ENCODE measurements at places on chromosomes 2 and 18.

GRCh38 chr18:44298566-44298965, 382.1 kb upstream of the SETBP1 start:
- DNase-seq: no peak

- no peak for DNase-seq
Observed at GRCh38 chr18:26287644-26288043, 61.4 kb downstream of the TAF4B start.

- no peak for DNase-seq
Observed at GRCh38 chr18:59821983-59822382, 77.8 kb upstream of the PMAIP1 start.

DNA sequence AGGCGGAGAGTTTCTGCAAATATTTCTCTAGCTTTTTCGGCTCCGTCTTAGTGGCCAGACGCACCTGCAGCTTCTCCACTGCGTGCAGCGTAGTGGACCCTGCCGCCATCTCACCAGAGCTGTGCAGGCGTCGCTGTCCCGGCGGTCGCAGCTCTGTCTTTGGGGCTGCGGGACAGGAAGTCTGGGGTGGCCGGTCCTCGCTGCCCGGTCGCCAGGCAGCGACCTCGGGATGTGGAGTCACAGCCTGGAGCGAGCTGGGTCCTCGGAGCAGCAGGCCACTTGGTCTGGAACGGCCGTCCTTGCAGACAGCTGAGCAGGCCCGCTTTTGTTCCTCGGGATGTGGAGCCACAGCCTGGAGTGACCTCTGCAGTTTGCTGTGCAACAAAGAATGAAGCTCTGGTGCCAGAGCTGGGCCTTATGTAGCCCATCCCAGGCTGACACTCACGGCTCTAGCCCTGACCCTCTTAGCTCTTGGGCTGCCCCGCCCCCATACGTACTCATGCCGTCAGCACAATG, at the start of gene ELOA2:
ELOA2 (minus strand) TSS at position 466 of the 516 bp plus-strand sequence; CDS start at position 109, 357 bp downstream.
- DNase-seq: no peak

DNA sequence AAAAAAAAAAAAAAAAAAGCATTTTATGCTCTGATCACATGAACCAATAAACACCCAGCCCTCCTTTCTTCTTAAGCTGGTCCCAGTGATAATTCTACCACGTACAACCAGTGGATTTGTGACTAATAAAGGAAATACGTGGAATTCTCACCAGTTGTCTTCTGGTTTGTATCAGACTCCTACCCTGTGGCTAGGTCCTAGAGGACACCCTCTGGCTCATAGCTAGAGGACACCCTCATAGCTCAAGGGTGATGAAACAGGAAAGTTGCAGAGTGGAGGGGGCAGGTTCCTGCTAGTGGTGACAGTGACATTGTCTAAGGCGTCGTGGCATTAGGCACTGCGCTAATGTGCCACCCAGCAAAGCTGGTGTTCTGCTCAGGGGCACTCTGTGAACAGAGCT, 167.8 kb downstream of the BCL11A start:
- no peak for DNase-seq

GRCh38 chr2:3628800-3629199, 29.2 kb upstream of the ALLC start:
- DNase-seq: peak; percentile 35

GRCh38 chr2:125746321-125747164, 909.4 kb upstream of the GYPC start:
- DNase-seq: no peak

GRCh38 chr2:217332866-217333265, 473.0 kb upstream of the TNP1 start:
- DNase-seq: no peak

- no peak for DNase-seq
Observed at GRCh38 chr18:80238651-80239260, 8.6 kb downstream of the PARD6G start.

DNA sequence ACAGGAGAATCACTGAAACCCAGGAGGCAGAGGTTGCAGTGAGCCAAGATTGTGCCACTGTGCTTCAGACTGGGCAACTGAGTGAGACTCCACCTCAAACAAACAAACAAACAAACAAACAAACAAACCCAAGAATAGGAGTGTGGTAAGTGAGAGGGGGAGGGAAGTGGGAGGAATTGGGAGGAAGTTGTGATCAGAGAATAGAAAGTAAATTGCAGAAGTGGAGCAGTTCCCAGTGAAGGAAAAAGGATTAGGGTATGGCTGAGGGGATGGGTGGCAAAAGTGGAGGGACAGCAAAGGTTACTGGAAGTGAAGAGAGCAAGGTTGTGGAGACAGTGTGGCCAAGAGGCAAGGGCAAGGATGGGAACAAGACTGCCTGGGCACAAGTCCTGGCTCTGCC, 41.1 kb upstream of the C1GALT1C1L start:
- no peak for DNase-seq

DNA sequence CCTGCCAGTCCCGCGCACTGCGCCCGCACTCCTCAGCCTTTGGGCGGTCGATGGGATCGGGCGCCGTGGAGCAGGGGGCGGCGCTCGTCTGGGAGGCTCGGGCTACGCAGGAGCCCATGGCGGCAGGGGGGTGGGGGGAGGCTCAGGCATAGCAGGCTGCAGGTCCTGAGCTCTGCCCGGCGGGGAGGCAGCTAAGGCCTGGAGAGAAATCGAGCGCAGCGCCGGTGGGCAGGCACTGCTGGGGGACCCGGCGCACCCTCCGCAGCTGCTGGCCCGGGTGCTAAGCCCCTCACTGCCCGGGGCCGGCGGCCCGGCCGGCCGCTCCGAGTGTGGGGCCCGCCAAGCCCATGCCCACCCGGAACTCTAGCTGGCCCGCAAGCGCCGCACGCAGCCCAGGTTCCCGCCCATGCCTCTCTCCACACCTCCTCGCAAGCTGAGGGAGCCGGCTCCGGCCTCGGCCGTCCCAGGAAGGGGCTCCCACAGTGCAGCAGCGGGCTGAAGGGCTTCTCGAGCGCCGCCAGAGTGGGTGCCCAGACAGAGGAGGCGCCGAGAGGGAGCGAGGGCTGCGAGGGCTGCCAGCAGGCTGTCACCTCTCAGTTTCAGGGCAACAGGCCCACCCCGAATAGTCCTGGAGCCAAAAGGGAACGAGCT, 74.1 kb downstream of the PSMG2 start:
- DNase-seq: no peak

DNA sequence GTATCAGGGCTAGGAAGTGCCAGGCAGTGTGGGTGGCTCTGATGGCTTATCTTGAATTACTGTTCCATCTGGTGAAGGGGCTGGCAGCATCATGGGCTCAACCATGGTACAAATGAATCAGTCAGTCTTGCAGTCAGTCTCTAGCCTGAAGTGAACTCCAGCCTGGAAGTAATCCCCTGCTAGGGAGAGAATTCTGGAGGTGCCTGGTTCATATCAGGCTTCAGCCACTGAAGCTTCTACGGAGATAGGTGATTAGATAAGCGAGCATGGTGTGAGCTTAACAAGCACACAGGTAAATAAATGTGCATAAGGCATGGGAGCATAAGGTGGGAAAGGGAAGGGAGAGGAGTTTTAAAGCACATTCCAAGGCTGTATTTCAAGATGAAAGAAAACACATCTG, 541.7 kb downstream of the MBD2 start:
- DNase-seq: no peak

DNA sequence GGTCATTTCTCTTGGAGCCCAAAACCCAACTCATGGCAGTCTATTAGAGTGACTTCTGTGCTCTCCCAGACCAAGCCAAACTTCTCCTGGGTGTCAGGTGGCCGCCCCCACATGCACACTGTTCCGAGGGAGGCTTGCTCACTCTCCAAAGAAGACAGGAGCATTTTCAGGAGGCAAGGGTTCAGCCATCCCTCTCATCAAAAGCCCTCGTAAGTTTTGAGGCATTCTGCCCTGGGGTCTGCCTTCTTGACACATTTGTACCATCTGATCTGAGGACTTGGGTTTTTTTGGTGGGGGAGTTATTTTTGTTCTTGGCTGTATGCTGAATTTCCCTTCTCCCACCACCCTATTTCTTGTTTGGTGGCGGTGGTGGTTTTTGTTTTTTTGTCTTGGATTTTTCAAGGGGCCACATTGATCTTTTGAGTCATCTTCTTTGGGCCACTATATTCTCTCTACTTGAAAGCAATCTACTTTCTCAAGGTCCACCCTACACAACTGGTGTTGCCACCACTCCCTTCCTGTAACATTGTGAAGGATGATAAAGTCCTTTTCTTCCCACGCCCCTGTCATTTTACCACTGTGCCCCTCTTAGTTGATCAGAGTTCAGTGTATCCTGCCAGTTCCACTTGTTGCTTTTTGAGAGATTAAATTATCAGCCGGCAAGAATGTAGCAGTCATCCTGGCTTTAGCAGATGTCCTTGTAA, 255.8 kb downstream of the CYP26B1 start:
- DNase-seq: no peak

- DNase-seq: no peak
Observed at GRCh38 chr2:48527226-48527885, 2.6 kb upstream of the STON1 start.

- no peak for DNase-seq
Observed at GRCh38 chr2:168607992-168608391, 151.9 kb downstream of the CERS6 start.

- no peak for DNase-seq
Observed at GRCh38 chr2:190978389-190979053, 35.5 kb downstream of the STAT1 start.

- DNase-seq: no peak
Observed at GRCh38 chr2:37858725-37859267, 66.3 kb upstream of the RMDN2 start.

DNA sequence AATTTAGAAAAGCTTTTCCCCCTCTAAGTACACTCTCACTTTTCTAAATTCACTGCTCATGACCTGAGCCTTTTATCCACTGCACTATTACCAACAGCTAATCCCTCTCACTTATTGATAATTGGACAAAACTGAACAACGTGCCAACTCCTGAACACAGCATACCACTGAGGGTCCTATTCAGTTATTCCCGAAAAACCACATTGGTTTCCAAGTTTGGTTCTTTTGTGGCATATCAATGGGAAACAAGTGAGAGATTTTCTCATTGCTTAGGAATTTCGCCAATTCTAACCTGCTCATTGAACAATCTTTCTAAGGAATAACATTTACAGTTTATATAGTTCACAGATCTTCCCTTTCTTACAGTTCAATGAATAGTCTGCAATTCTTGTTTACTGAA, 977.4 kb downstream of the TMEM182 start:
- DNase-seq: no peak

- no peak for DNase-seq
Observed at GRCh38 chr2:105582952-105583660, 161.6 kb upstream of the NCK2 start.

DNA sequence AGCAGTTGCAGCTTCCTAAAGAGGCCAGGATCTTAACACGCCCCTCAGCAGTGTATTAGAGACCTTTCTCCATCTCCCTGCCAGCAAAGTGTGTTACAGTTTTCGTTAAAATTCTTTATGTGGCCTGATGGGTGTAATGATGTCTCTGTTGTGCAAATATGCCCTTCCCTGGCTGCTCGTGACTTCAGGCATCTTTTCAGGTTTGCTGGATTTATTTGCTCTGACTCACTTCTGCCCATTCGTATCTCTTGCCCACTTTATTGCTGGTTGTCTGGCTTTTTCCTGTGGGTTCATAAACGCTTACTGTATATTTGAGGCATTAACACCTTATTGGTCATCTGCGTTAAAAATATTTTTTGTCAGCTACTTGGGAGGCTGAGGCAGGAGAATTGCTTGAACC, 134.5 kb downstream of the ASB1 start:
- DNase-seq: no peak

GRCh38 chr2:234212534-234212933, 162.0 kb downstream of the SPP2 start:
- DNase-seq: no peak

GRCh38 chr18:35386600-35387100, 9.5 kb upstream of the ZNF396 start:
- DNase-seq: peak; percentile 74

- DNase-seq: no peak
Observed at GRCh38 chr2:237434866-237435311, 20.9 kb upstream of the COL6A3 start.

DNA sequence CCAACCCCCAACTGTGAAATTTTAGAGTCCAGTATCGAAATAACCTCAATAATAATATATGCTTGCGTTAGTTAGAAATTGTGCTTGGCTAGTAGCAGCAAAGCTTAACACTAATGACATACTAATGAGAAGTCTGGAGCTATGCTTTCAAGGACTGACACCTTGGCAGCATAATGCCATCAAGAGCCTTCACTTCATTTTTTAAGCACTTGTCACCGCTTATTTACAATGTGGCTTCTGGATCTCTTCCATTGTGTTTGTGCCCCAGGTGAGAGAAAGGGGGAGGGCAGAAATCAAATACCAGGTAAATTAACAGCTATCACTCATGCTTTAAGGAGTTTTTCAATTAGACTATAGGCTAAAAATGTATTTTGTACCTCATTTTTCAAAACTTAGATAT, 101.5 kb downstream of the CDH7 start:
- no peak for DNase-seq

GRCh38 chr2:195732574-195732973, 75.5 kb downstream of the SLC39A10 start:
- no peak for DNase-seq

GRCh38 chr2:159788253-159788652, 9.8 kb downstream of the CD302 start:
- no peak for DNase-seq

DNA sequence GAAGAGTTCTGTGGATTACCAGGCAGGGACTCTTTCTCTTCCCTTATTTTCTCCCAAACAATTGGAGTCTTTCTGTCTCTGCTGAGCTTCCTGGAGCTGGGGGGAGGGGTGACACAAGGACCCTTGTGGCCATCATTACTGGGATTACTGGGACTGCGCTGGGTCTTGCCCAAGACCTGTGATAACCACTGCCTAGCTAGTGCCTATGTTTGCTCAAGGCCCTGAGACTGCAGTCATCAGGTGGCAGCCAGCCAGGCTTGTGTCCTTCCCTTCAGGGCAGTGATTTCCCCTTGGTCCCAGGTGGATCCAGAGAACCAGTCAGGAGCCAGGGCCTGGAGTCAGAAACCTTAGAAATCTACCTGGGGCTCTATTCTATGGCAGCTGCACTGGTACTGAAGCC, 355.6 kb downstream of the PARD3B start:
- DNase-seq: no peak

- no peak for DNase-seq
Observed at GRCh38 chr2:196289000-196289399, 117.6 kb upstream of the STK17B start.

- DNase-seq: no peak
Observed at GRCh38 chr2:27245116-27245515, 17.7 kb downstream of the SLC30A3 start.

DNA sequence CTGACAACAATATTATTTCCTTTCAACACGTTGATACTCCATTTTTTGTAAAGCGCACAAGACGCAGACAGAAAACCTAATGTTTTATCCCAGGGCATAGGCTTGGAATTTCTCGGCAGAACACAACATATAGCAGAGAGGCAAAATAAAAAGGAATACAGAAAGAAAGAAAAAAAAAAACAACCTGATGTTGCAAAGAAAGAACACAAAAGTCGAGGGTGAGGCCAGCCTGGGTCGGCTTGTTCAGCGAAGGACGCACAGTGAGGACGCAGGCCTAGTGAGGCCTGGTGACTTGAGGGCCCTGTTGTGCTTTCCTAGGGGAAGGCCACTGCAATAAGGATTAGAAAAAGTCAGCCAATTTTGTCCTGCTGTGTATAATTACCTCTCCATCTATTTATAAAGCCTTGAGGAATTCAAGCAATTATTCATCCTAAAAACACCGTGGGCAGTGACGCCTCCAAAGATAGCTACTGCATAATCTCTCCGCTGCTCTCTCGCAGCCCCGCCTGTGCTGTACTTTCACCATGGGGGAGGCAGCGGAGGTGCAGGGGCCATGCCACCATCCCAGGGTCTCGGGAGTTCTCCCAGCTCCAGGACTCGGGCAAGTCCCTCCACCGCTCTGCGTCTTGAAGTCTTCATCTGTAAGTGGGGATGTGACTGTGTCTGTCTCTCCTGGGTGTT, 61.9 kb upstream of the SH3RF3 start:
- no peak for DNase-seq
